ENCODE measurements at places on chromosomes 12 and 14. TPM values are rescaled to one million over a fixed set of nuclear protein-coding genes. Genes with fewer than 3 reads are reported as not detected.

EML1 gene
- total RNA-seq = 12.1 TPM

IFNG-AS1 gene
- not detected for total RNA-seq

CLEC7A gene
- total RNA-seq = not detected

CCDC88C gene
- total RNA-seq = 6.4 TPM

AP4S1 gene
- total RNA-seq = 6.9 TPM

NRIP2 gene
- not detected for total RNA-seq

DNA sequence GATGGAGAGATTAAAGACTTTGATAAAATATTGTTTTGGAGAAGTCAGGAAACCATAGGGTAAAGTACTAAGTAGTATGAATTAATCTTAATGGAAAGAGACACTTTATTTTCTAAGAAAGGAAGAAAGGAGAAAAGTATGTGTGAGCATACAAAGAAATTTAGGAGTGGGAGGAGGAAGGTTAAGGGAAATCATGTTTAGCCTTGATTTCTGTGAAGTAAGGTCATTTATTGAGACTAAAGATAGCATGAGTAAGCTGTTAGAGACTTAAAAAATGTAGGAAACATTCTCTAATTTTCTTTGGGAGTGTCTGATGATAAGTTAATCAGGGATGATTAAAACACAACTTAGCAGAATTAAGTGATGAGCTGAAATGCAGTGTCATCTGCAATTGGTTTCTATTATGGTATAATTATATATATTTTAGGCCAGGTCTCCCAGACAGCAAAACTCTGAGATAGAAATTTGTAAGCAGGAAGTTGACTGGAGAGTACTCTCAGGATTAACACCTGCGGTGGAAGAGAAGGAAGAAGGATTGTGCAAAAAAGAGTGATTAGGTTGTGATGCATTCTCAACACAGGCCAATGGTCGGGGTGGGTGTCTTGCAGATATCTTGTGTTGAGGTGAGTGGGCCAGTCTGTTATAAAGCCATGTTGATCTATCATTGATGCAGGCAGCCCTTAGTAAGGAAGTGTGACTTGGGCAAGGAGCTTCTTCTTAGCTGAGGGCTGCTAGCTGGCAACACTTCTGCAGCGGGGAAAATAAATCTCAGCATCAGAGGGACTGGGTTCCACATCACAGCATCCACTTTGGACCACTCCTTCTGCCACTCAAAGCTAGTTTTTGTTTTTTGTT, 256.2 kb downstream of the AEBP2 start:
- no peak for DNase-seq

DNA sequence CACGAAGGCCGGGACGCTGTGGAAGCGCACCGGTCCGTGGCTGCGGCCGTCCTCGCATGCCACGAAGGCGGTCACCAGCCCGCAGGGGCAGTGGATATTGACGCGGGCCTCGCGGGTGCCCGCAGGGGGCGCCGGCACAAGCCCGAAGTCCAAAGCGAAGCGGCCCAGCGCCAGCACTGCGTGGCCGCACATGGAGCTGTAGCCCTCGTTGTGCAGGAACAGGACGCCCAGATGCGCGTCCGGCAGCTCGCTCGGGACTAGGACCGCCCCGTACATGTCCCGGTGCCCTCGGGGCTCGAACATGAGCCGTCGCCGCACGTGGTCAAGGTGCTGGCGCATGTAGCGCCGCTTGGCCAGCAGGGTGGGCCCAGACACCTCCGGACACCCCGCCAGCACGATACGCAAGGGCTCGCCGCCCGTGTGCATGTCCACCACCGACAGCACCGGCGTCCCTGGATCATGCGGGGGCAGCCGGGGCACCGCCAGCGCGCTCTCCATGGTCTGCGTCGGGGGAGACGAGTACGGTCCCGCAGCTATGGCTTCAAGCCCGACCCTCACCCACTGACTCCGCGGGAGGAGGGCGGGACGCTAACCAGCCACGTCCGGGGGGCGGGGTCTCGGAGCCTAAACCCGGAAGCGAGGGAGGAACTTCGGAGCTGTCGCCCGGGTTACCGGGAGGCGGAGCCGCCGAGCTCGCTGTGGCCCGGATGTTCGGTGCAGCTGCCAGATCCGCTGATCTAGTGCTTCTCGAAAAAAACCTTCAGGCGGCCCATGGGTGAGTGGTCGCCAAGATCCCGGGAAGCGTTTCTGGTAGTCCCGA, at the start of the genes JKAMP and L3HYPDH:
Gene JKAMP, plus strand, starts transcription at position 699 of the 820 bp plus-strand sequence. Its CDS starts 73 bp downstream, at position 772.
Gene L3HYPDH, minus strand, starts transcription at position 590 of the 820 bp plus-strand sequence. Its CDS starts 92 bp downstream, at position 498.
- DNase-seq = peak; percentile 96

GRCh38 chr14:54567639-54568561, 972 bp downstream of the SAMD4A start:
- DNase-seq = peak; percentile 32

DNA sequence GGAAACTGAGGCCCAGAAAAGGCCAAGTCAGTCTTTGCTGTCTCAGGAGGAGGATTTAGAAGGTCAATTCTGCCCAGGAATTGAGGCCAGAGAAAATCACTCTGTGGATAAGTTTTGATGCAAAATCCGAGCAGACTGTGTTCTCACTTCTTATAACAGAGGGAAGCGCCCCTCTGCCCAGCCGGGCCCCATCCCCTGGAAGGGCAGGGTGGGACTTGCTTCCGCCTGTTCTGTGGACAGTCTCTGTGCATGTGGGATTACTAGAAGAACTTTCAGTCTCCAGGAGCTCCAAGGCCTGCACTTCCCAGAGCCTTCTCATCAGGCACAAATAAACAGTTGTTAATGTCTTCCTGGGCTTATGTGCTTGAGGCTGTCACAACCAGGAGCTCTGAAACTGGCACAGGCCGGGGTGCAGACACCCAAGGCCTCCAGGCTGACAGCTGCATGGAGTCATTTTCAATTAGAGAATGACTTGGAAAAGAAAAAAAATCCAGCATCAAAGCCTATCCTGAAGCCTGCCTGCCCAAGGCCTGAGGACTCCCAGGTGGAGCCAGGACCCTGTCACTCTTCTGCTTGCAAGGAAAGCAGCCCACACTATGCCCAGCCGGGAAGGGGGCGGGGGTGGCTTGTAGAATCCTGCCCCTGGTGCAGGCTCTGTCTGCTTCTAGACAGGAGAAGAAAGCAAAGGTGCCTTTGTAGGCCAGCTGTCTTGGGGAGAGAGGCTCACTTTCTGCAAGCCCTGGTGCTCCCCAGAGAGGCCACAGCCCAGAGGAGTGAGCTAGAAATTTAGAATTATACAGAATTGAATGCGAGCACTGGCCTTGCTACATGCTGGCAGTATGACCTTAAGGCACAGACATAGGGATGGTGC, 84.7 kb downstream of the NTF3 start:
- DNase-seq = no peak

- DNase-seq = no peak
These were observed 185.2 kb upstream of the TBX3 start for GRCh38 chr12:114868995-114869834.

DNA sequence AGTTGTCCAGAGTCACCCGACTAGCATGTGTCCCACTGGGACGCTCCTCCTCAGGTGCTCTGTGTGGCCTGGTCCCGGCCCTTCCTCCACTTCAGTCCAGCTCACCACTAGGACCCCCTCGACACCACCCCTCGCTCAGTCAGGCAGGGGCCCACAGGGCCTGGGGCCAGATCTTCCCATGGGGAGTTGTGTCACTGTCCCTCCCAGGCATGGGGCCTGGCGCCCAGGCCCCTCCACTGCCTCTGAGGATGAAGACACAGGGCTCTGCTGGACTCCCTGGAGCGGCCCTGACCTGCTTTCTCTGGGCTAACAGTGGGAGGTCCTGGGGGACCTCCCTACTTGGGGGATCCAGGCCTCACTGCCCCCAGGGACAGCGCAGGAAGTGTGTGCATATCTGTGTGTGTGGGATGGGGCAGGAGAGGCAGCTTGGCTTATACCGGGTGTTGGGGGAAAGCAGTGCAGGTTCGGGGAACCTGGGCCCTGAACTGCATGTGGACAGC, 43.8 kb downstream of the KRT80 start:
- DNase-seq = no peak

GRCh38 chr14:77883847-77884238, 83.9 kb downstream of the ADCK1 start:
- no peak for DNase-seq

DNA sequence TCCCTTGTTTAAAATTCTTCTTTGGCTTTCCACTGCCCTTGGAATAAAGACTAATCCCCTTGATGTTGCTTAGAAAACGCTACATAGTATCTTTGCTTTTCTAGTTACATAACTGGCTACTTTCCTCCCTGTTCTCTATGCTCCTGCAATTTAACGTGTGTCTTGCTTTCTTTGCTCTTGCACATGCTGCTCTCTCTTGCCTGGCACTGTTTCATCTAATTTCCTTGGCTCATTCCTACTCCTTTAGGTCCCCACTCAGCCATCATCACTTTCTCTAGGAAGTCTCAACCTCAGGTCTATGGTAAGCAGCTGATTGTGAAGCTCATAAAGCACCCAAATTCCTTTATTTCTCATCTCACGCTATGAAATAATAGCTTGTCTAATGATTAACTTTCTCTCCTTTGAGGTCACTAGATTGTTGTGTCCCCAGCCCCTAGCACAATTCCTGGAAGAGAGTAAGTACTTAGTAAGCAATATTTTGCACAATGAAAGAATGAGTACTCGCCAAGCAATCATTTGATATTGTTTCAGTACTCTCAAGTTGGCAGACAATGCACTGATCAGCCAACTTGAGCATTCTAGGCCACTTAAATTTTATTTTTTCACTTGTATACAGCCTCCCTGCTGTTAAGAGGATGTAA, 3.3 kb downstream of the ALDH6A1 start:
- no peak for DNase-seq

DNA sequence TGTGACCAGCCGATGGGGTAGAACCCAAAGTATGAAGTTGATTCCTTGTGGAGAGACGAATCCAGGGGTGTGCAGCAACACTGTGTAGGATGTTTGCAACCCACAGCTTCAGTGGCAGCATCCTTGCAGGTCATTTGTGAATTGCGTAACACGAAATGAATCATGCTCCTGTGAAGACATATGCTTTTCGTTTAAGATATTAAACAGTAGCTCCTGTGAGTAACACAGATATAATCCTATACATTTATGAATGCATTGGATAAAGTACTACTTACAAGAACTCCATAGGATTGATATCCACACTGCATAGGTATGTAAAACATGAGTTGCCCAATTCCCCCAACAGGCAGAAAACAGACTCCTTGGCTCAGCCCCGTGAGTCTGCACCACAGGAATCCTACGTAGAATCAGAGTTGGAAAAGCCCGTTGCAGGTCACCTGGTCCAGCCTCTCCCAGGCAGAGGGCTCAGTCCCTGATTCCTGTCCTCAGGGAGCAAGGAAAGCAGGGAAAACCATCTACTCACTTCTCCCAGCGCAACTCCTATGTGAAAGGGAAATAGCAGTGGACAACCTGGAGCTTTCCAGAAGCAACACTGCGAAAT, 75.8 kb downstream of the GPATCH2L start:
- DNase-seq = no peak

DNA sequence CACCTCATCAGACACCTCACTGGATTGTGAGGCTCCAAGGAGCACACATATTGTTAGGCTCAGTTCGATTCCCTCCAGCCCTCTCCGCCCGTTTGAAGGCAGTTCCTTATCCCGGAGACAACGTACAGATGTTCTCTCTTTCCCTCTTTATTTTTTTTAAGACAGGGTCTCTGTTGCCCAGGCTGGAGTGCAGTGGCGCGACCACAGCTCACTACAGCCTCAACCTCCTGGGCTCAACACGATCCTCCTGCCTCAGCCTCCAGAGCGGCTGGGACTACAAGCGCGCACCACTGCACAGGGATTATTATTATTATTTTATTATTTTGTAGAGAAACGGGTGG, 718 bp upstream of the TROAP start:
- DNase-seq = no peak

DNA sequence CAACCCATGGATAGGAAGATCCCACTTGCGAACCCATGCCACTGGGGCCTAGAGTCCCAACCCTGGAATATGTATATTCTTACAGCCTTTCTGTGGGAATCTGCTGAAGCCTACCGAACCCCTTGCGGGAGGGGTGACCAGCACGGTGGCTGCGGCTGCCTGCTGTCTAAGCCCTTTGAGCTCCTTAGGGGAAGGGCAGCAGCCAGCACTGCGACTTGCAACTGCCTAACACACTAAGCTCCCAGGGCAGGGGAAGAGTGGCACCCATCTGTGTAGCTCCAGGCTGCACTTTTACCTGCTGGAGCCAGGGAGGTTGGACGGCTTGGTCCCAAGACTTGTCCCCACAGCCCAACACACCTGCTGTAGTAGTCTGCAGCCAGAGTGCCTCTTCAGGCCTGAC, 1968.7 kb upstream of the FLRT2 start:
- DNase-seq = no peak

GRCh38 chr12:101889211-101889752, 11.9 kb downstream of the DRAM1 start:
- no peak for DNase-seq

DNA sequence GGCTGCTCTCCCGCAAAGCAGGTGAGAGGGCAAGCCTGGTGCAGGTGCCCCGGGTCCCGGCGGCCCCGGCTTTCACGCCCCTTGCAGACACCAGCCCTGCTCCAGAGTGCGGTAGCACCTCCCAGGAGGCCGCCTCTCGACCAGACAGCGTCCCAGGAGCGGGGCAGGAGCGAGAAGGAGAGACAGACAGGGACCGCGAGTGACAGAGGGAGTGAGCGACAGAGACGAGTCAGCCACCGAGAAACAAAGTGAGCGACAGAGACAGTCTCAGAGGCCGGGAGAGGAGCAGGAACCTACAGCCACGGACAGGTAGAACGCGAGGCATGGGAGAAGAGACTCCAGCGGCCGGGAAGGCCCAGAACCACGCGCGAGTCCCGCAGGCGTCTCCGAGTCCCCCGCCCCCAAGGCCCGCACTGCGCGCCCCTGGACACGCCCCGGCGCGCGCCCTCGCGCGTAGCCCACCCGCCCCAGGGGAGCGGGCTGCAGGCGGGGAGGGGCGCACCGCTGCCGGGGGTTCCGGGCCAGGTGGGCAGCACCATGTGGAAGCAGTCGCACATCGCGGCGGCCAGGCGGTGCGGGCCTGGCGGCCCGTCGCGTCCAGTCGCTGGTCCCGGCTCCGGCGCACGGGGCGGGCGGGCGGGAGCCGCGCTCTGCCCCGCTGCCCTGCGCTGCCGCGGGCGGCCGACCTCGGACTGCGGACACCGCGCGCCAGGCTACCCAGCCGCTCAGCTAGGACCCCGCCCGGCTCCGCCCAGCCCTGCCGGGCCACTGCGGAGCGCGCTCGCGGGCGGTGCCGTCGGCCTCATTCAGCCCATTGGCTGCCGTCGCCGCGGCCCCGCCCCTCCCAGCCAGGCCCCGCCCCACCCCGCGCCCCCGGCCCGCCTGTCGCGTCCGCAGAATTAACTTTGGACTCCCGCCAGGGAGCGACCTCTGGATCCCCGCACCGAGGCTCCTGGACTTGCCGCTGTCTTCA, at the start of gene AHNAK2:
Gene AHNAK2, minus strand, starts transcription at position 694 of the 973 bp plus-strand sequence. Its CDS starts 137 bp downstream, at position 557.
- DNase-seq = peak; percentile 77

- no peak for DNase-seq
These were observed 103.5 kb downstream of the RPAP3 start for GRCh38 chr12:47602325-47602724.

GRCh38 chr14:24329736-24330135, 5.1 kb downstream of the ADCY4 start:
- no peak for DNase-seq
